ENCODE measurements at places on chromosomes 3 and 15.
A peak's percentile ranks its signal among the peaks of the same experiment; 100 is the strongest.

DNA sequence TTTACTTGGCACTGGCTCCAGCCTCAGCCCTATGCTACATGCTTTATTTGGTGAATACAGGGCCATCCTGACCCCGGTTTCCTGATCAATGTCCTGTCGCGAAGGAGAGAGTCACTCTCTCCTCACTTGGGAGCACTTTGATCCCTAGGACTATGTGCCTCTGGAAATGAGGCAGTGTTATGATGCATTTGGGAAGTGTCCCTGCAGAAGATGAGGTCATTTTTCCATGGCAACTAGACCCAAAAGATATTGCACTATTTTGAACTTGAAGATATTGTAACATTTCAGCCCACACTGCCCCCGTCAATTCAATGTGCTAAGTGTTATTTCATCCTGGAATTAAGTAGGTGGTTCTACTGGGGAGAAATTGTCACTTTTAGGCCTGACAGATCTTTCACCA, 68.0 kb downstream of the LRRK1 start:
- DNase-seq: no peak

DNA sequence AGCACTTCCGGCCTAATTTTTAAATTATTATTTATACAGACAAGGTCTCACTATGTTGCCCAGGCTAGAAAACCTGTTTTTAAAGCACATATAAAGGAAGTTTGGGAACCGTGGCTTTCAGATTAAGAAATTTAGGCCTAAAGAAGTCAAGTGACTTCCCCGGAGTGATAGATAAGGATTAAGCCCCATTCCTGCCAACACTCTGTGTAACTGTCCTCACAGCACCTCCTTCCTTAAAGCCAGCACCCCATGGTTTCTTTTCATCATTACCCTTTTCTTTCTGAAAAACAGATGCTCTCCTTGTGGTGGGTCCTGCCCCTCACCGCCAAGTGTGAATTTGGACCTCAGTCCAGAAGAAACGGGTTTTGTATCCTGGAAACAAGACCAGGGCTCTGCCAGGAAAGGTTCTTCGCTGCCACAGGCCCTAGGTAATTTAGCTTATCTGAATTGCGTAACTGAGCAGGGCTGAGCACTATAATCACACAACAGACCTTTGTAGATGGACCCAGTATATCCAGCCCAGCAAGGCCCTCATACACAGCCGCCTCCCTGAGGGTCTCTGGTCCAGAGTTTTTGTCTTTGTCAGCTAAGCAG, 231.3 kb downstream of the PLCL2 start:
- DNase-seq: no peak

- DNase-seq: peak; percentile 34
Observed at GRCh38 chr15:67884514-67885174, 44.8 kb upstream of the RNU6-1 start.

DNA sequence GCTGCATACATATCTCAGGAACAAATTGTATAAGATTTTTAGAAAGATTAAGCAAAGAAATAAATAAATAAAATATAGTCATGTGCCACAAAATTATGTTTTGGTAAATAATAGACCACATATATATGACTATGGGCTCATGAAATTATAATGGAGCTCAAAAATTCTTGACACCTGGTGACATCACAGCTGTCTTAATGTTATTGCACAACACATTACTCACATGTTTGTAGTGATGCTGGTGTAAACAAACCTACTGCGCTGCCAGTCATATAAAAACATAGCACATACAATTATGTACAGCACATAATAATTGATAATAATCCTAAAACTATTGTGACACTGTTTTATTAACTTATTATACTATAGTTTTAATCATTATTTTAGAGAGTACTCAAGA, 1159.1 kb downstream of the SI start:
- DNase-seq: no peak

DNA sequence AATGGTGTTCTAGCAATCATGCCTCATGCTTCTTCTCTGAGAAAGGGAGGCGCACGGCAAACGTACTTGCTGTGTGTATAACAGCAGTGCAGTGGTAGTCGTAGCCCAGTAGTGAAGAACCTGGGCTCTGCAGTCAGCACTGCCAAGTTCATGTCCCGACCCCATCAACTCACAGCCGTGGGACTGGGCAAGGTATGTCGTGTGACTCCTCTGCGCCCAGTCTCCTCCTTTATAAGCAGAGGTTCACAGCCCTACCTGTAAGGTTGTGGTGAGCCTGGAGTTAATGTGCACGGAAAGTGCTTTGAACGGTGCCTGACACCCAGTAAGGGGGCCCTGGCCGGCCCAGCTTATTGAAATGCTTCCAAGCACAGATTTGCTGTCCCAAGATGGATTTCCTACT, 26.6 kb downstream of the EHD4 start:
- no peak for DNase-seq

- no peak for DNase-seq
Observed at GRCh38 chr3:106675451-106675850, 701.8 kb upstream of the CCDC54 start.

- no peak for DNase-seq
Observed at GRCh38 chr3:98823791-98824190, 60.7 kb downstream of the ST3GAL6 start.

DNA sequence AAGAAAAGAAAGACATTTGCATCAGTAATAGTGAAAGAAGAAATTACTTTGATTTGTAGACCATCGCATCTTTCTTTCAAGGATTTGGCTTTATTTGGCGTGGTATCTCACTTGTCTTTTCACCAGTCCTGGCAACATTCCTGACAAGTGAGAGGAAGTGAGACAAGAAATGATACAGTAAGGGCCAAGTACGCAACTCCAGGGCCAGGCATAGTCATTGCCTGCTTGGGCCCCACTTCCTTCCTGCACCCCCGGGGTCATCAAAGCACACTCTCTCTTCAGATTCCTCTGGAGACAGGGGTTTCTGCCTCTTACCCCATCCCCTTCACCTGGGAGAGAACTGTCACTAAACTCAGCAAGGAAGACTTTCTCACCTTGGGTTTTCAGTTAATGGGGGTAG, 55.1 kb downstream of the CD47 start:
- DNase-seq: no peak

GRCh38 chr15:43232289-43232874, 11.6 kb upstream of the EPB42 start:
- no peak for DNase-seq

- DNase-seq: no peak
Observed at GRCh38 chr3:51988286-51989146, 5.2 kb downstream of the ACY1 start.

DNA sequence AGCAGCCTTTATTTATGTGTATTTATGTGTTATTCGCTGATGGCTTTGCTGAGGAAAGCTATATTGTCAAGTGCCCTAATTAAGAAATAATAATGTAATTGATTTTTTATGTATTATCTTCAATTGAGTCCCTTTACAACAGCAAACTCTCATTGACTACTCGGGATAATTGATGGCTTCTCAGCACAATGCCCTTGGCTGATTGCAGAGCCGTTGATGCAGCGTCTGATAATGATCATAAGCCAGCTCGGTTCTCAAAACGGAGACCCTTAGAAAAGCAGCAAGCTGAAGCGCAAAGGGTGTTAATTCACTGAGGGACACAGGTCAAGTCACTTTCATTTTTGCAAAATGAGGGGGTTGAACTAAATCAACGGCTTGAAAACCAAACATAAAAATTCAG, 357.1 kb upstream of the KCNH8 start:
- no peak for DNase-seq

DNA sequence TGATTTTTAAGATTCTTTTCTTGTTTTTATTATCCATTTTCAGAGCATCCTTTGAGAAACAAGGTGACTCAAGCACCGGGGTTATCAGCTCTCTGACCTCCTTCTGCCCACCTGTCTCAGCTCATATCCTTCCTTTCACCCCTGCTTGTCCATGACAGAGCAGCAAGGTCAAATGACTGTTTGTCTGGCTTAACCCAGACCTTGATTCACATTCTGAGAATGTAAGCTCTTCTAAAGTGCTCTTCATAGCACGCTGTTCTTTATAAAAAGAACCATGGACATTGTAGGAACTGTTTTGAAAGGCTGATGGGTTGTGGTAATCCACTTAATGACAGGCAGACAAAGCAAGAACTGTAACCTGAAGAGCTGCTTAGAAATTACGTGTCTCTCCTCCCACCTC, 122.5 kb downstream of the CHST2 start:
- no peak for DNase-seq

GRCh38 chr3:85567071-85567676, 608.4 kb downstream of the CADM2 start:
- DNase-seq: no peak

GRCh38 chr3:37386627-37387230, 212.3 kb upstream of the LRRFIP2 start:
- no peak for DNase-seq

GRCh38 chr3:157204880-157205279, 44.9 kb upstream of the CCNL1 start:
- no peak for DNase-seq

DNA sequence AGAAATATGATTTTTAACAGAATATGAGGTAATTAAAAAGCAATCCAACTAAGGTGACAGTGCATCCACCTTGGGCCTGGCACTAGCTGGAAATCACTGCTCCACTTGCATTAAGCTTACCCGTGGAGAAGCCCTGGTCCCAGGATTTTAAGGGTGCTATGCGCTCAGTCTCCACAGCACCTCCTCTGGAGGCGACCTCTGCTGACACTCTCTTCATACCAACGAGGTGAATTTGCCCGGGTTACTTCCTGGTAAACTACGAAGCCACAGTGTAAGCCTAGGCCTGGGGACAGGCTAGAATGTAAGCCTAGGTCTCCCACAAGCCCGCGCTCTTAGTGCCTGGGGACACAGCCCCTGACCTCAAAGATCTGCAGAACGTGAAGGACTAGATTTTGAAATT, 793 bp downstream of the APOD start:
- DNase-seq: no peak

DNA sequence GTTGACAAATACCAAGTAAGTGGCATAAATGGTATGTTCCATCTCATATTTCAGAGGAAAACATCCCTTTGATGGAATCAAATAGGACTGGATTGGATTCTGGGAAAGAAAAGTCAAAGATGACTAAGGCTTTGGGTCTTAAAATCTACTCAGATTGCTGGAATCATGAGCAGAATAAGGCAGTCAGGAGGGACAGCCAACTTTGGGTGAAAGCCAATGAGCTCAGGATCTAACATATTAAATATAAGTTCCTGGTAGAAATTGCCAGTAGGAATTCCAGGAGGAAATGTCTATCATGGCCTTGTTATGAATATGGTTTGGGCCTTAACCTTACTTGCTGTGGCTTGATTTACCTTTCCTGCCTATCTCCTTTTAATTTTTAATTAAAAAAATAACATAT, 55.3 kb downstream of the ISL2 start:
- no peak for DNase-seq
